ENCODE measurements at places on chromosomes 16 and 17.

- H3K4me1 ChIP-seq = no peaks in the 10 kb centered on the region
- no peaks in the 10 kb centered on the region for H3K36me3 ChIP-seq
- DNase-seq = no peak
- no peak overlapping the region for H3K4me3 ChIP-seq
- H3K27me3 ChIP-seq = no peaks in the 10 kb centered on the region
- H3K27ac ChIP-seq = no peak overlapping the region
Measured at GRCh38 chr17:72691586-72691985, 400.9 kb downstream of the SLC39A11 start.

DNA sequence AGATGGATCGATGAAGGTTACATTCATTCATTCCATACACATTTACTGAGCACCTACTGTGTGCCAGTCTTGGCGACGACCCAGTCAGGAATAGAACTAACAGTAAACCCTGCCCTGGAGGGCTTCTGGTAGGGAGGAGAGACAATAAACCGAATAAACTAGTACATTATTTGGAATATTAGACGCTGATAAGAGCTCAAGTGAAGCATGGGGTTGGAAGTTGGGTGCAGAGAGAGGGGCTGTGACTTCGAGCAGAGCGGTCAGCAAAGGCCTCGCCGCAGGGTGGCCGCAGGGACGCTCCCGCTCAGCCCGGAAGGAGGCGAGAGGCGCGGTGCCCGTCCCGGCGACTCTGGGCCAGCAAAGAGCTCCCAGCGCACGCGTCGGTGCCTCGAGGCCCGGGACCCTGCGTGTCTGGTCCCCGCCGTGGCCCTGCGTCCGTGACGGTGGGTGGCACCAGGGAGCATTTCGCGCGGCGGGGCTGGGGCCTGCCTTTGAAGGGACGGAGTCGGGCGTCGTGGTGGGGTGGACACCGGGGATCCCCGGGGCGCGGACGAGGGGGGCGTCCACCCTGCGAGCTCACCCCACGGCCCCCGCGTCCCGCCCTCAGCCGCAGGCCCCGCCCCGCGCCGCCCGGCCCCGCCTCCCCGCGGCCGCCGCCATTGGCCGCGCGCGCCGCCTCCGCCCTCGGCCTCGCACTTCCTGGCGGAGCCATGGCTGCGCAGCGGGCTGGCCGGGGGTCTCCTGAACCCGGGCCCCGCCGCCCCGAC lies at the start of gene KLHL36:
Gene KLHL36 (plus strand): TSS at position 684 of the 767 bp plus-strand sequence. CDS start 2,357 bp downstream, outside the sequence.
- no peaks in the 10 kb centered on the region for H3K36me3 ChIP-seq
- H3K27me3 ChIP-seq = no peaks in the 10 kb centered on the region
- H3K4me3 ChIP-seq = peak within 1 kb of the TSS; percentile 58
- no peak for DNase-seq

DNA sequence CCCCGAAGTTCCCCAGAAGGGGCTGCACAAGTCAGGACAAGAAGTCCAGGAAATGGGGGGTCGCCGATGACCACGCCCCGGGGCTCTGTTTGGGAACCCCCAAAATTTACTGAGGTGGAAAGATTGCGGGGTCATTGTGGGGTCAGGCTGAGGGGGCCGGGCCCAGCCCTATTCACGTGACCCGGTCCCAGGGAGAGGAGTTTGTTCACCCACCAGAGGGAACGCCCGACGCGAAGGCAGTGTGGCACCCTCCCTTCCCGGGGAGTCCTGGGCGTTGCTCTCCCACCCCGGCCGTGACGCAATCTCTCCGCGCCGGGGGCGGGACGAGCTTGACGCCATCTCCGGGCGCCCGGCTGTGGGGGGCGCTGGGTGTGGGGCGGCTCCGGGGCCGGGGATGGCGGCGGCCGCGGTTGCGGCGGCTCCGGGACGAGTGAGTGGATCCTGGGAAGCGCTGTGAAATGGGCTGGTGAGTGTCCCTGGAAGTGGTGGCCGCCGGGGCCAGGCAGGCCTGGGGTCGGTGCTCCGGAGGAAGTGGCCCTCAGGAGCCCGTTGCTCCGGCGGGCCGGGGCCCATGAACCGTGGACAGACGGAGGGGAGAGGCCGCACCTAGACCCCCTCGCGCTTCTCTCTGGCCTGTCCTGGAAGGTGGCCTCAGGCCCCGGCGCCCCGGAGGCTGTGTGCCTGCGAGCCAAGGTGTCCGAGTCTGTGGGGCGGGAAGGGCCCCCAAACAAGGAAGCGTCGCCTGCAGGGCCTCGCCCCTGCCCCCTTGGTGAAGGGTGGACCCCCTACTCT lies at the start of gene ATXN1L:
Gene ATXN1L (plus strand): TSS at position 338 of the 792 bp plus-strand sequence. CDS start 3,765 bp downstream, outside the sequence.
- peaks cover 3% of the 10 kb centered on the region for H3K4me1 ChIP-seq
- no peaks in the 10 kb centered on the region for H3K27me3 ChIP-seq
- no peak within 1 kb of the TSS for H3K27ac ChIP-seq
- peak; percentile 92 for DNase-seq
- peaks cover 7% of the 10 kb centered on the region for H3K36me3 ChIP-seq
- H3K4me3 ChIP-seq = peak within 1 kb of the TSS; percentile 97

DNA sequence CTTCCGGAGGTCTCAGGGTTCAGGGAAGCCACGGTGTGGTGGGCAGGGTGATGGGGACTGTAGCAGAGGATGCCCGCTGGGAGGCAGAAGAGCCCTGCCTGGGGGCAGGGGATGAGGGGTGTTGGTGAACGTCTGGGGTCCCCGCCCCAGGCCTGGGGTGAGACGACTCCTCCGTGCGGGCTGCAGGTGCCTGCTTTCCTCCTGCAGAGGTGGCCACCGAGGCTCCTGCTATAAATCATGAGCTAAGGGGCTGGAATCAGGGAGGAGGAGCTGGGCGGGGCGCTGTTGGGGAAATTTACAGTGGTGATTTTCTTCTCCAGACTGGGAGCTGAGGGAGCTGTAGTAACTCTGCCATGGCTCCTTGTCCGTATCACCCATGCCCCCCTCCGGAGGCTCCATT lies 167.0 kb downstream of the MRM1 start:
- H3K4me3 ChIP-seq = no peak overlapping the region
- H3K4me1 ChIP-seq = no peaks in the 10 kb centered on the region
- H3K36me3 ChIP-seq = no peaks in the 10 kb centered on the region
- H3K27me3 ChIP-seq = no peaks in the 10 kb centered on the region
- peak; percentile 13 for DNase-seq

DNA sequence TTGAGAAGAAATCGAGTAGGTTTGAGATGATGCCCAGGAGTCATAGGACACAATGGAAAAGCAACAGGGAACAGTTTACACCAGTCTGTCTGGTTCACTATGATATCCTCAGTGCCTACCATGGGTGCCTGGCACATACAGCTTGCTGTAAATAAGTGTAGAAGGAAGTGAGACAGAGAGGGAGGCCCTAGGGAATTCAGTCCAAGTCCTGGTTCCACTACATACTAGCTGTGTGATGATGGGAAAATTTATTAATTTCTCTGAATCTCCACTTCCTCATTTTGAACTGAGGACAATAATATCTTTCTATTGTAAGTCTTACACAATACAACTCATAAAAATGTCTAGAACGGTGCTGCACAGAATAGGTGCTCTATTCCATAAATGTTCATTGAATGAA lies 53.3 kb upstream of the LYRM9 start:
- no peaks in the 10 kb centered on the region for H3K4me1 ChIP-seq
- no peaks in the 10 kb centered on the region for H3K36me3 ChIP-seq
- DNase-seq = no peak
- H3K27me3 ChIP-seq = no peaks in the 10 kb centered on the region

- no peaks in the 10 kb centered on the region for H3K36me3 ChIP-seq
- no peak overlapping the region for H3K4me3 ChIP-seq
- no peaks in the 10 kb centered on the region for H3K4me1 ChIP-seq
- H3K27ac ChIP-seq = no peak overlapping the region
Measured at GRCh38 chr17:28975646-28976045, 24.3 kb upstream of the PHF12 start.

DNA sequence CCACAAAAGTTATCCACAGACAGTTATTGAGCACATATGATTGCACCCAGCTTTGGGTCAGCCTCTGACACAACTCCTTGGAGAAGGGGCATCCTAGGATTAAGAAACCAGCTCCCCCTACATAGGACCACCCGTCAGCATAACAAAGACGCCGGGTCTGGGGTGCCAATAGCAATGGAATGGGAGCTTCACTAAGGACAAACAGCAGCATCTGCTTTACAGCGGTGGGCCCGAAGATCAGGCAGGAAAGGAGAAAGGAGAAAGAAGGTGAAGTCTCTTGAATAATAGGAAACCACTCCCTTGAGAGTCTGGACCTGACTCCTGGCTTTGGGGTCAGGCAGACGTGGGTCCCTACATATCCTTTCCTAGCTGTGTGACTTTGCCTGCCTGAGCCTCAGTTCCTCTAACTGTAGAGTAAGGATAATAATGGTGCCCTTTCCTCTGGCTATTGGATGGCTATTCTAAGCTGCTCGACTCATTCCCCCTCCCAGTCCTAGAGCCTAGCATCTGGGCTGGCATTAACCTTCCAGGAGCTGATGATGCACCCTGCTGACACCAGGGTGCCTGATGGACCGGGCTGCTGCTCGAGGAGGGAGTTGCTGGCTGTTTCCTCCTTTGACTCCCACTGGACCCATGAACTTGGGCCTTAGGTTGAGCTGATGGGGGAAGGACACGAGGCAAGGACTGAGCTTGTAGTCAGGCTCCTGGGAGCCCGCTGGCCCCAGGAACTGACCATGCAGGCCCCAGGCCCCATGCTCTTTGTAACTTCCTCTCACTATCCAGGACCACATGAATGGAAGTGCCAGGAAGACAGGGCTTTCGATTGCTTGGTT lies 94.2 kb downstream of the C16orf78 start:
- H3K4me3 ChIP-seq = no peak overlapping the region
- no peaks in the 10 kb centered on the region for H3K27me3 ChIP-seq
- no peak for DNase-seq
- H3K27ac ChIP-seq = no peak overlapping the region
- no peaks in the 10 kb centered on the region for H3K4me1 ChIP-seq

DNA sequence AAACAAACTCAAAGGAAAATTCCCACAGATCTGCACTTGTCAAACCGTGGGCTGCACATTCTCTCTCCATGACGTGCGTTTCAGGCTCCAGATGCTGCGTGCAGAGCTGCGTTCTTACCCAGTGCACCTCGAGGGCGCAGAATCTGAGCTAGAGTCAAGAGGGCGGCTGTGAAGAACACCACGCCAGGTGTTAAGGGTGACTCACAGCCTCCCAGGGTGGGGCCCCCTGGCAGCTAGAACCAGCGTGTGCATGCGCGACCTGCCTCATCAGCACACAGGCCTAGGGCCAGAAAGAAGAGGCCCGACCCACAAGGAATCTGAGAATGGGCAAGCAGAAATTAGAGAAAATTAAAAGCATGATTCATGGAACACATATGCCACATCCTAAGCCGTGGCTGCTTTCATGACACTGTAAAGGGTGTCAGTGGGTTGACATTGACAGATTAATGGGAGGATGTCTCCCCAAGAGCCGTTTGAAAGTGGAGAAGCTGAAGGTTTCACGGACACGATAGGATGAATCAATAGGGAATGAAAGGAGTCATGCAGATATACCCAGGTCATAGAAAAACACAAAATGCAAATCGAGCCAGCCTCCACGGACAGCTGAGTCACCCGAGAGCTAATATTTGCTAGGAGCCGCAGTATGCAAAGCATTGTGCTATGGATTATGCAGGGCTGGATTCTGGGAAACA lies 29.0 kb downstream of the MARCHF10 start:
- no peaks in the 10 kb centered on the region for H3K27me3 ChIP-seq
- no peak overlapping the region for H3K27ac ChIP-seq
- H3K36me3 ChIP-seq = no peaks in the 10 kb centered on the region
- H3K4me3 ChIP-seq = no peak overlapping the region

DNA sequence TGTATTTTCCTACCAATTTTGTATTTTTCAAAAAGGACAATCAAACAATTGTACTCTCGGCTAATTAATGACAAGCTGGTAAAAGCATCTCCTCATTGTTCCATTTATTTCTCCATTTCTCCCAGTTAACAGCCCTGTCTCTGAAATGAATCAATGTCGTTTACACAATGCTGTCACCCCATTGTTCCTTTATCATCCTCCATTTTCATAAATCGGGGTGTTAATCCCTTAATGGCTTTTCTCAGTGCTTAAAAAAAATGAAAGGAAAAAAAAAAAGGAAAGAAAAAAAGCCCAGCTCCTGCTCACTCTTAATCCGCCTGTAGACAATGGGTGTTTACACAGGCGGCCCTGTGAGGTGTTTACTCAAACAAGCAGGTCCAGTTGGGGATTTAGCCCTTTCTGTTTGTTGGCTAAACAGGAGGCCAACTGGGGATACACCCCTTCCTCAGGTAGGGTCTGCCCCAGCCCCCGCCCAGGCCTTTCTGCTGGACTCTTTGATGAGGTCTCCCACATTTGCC lies 86.8 kb upstream of the SALL1 start:
- H3K27me3 ChIP-seq = no peaks in the 10 kb centered on the region
- DNase-seq = peak; percentile 76
- no peaks in the 10 kb centered on the region for H3K36me3 ChIP-seq

- no peak overlapping the region for H3K27ac ChIP-seq
- H3K4me1 ChIP-seq = no peaks in the 10 kb centered on the region
- peaks cover 48% of the 10 kb centered on the region for H3K36me3 ChIP-seq
- no peaks in the 10 kb centered on the region for H3K27me3 ChIP-seq
- DNase-seq = peak; percentile 57
- no peak overlapping the region for H3K4me3 ChIP-seq
Measured at GRCh38 chr17:28916302-28916934, 13.5 kb upstream of the DHRS13 start.

DNA sequence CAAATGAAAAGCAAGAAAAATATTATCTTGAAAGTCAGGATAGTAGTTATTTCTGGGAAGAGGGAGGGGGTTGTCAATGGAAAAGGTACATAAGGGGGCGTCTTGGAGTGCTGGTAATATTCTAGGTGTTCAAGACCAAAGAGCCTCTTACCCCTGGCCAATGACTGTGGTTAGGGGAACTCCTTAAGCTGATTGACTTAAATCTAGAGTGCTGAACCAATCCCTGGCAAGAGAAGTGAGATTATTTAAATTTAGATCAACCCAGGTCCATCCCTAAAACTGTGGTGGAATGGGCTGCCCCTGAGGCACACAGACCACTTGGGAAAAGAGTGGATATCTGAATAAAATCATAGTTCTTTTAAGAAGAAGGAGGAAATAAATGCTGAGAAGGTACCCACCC lies 174.1 kb downstream of the COPRS start:
- no peaks in the 10 kb centered on the region for H3K27me3 ChIP-seq
- no peaks in the 10 kb centered on the region for H3K4me1 ChIP-seq
- H3K27ac ChIP-seq = no peak overlapping the region
- H3K4me3 ChIP-seq = no peak overlapping the region
- DNase-seq = no peak

DNA sequence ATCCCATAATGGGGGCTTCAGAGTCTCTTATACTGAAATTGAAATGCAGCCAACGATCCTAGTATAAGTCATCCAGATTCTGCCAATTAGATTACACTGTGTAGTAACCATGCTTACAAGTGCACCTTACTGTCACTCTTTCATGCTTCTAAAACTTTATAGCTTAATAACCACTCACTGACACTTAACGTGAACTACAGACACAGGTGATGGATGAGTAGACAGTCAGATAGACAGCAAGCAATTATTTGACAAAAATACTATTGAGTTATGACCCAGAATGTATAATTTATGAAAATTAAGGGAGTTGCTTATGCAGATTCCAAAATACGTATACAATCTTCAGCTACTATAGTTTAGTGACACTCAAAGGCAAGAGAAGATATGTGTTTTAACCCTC lies 6.3 kb downstream of the CDH8 start:
- no peak overlapping the region for H3K27ac ChIP-seq
- no peak overlapping the region for H3K4me3 ChIP-seq
- DNase-seq = no peak
- no peaks in the 10 kb centered on the region for H3K27me3 ChIP-seq
- no peaks in the 10 kb centered on the region for H3K4me1 ChIP-seq
